ENCODE measurements at places on chromosomes 2 and 18. TPM values are rescaled to one million over a fixed set of nuclear protein-coding genes. Genes with fewer than 3 reads are reported as not detected.

Gene TEKT4
- total RNA-seq, result not detected

Gene TRABD2A
- 1.4 TPM for total RNA-seq

Gene LMAN1
- total RNA-seq, result 41.7 TPM

Gene TXNDC9
- 48.2 TPM for total RNA-seq

Gene L3MBTL4
- total RNA-seq, result 0.23 TPM

Gene ATL2
- 113 TPM for total RNA-seq

Gene MOGAT1
- total RNA-seq, result not detected

Gene GRB14
- 10.1 TPM for total RNA-seq

Gene SPP2
- total RNA-seq, result not detected

Gene ANTXR1
- 0.35 TPM for total RNA-seq

Gene RGPD4
- total RNA-seq, result not detected

- no peak overlapping the region for H3K27ac ChIP-seq
- H3K4me3 ChIP-seq, result no peak overlapping the region
- DNase-seq, result no peak
- H3K27me3 ChIP-seq, result no peaks in the 10 kb centered on the region
- H3K36me3 ChIP-seq, result no peaks in the 10 kb centered on the region
Measured at GRCh38 chr2:30398084-30398873, 48.8 kb upstream of the LCLAT1 start.

DNA sequence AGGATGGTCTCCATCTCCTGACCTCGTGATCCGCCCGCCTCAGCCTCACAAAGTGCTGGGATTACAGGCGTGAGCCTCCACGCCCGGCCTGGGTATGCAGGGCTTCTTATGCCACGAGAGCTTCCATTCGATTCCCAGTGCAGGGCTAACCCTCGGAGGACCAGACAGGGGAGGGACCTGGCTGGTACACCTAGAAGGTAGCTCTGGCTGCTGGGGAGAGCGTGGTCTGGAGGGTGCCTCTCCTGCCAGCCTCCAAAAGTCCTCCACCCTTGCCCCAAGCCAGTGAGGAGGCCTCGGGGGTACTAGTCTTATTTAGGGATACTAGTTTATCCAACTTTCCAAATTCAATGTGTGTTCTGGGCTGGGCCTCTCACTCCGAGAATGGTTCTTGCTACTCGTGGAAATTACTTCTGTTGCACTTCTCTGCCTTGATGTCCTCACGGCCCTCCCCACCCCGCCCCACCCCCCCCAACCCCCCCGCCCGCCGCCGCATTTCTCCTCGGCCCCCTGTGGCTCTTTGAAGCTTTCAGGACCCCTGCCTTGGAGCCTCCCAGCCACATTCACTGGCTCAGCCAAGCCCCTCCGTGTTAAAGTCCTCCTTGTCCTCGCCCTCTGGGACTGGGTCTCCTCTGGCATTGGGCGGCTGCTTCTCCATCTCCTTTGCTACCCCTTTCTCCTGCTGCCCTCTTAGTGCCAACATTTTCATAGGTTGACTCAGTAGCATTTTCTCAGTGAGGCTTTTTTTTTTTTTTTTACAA, 143.0 kb upstream of the EPAS1 start:
- H3K27me3 ChIP-seq, result no peaks in the 10 kb centered on the region
- no peak overlapping the region for H3K27ac ChIP-seq
- H3K4me3 ChIP-seq, result no peak overlapping the region
- no peaks in the 10 kb centered on the region for H3K36me3 ChIP-seq
- no peak for DNase-seq

DNA sequence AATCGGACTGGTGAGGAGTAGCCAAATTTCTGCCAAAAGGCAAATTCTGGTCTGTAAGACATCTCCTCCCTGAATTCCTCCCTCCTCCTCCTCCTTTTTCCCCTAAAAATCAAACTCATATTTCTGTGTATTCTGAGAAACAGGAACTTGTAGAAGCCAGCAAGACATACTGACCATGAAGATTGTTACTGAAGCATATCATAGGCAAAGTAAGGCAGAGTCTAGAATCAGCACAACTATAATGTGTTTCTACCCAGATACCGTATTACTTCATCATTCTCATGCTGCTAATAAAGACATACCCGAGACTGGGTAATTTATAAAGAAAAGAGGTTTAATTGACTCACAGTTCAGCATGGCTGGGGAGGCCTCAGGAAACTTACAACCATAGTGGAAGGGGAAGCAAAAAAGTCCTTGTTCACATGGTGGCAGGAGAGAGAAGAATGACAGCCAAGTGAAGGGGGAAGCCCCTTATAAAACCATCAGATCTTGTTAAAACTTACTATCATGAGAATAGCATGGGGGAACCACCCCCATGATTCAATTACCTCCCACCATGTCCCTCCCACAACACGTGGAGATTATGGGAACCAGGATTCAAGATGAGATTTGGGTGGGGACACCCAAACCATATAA, 24.9 kb upstream of the EPC2 start:
- no peaks in the 10 kb centered on the region for H3K27me3 ChIP-seq
- no peaks in the 10 kb centered on the region for H3K36me3 ChIP-seq
- no peak overlapping the region for H3K27ac ChIP-seq

GRCh38 chr2:238963161-238963970, 115.5 kb downstream of the TWIST2 start:
- no peak overlapping the region for H3K4me3 ChIP-seq
- H3K36me3 ChIP-seq, result no peaks in the 10 kb centered on the region
- peak; percentile 9 for DNase-seq
- H3K4me1 ChIP-seq, result 0 out of 2 replicates have a peak, but pooled peaks cover 6% of the 10 kb centered on the region

DNA sequence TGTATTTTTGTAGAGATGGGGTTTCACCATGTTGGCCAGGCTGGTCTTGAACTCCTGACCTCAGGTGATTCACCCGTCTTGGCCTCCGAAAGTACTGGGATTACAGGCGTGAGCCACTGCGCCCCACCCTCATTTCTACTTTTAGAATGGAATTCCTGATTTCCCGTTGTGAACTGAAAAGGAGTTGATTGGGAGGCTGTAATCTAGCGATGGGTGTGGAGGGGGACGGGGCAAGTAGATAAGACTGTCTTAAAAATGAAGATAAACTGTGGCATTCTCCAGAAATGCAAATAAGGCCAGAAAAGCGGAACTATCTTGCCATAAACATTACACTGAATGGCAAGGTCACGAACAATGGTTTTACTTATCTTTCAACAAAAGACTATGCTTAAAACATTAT, 135.4 kb downstream of the TRIB2 start:
- no peaks in the 10 kb centered on the region for H3K4me1 ChIP-seq
- no peak for DNase-seq
- H3K27ac ChIP-seq, result no peak overlapping the region
- H3K4me3 ChIP-seq, result no peak overlapping the region
- no peaks in the 10 kb centered on the region for H3K36me3 ChIP-seq

DNA sequence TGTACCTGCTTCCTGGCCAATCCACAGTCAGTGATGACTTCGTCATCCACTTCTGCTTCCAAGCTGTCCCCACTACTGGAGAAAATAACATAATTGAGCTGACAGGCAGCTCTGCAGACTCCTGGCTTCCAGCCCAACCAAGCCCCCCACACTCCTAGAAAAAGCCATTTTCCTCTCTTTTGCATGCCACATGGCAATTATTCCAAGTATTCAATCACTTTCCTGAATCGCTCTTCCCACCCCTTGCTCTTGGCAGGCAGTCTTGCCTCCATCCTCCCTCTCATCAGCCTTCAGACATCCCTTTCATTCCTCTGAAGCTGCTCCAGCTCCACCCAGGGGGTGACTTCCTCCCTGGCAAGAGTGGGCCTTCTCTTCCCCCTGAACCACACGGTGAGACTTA, 14.3 kb upstream of the ST8SIA5 start:
- H3K36me3 ChIP-seq, result no peaks in the 10 kb centered on the region
- no peaks in the 10 kb centered on the region for H3K4me1 ChIP-seq
- no peaks in the 10 kb centered on the region for H3K27me3 ChIP-seq
- H3K27ac ChIP-seq, result no peak overlapping the region
- no peak for DNase-seq
- no peak overlapping the region for H3K4me3 ChIP-seq

- H3K4me3 ChIP-seq, result no peak overlapping the region
- DNase-seq, result no peak
- H3K4me1 ChIP-seq, result peaks cover 12% of the 10 kb centered on the region
- no peaks in the 10 kb centered on the region for H3K27me3 ChIP-seq
Measured at GRCh38 chr2:33242845-33243244, 233.6 kb upstream of the RASGRP3 start.

DNA sequence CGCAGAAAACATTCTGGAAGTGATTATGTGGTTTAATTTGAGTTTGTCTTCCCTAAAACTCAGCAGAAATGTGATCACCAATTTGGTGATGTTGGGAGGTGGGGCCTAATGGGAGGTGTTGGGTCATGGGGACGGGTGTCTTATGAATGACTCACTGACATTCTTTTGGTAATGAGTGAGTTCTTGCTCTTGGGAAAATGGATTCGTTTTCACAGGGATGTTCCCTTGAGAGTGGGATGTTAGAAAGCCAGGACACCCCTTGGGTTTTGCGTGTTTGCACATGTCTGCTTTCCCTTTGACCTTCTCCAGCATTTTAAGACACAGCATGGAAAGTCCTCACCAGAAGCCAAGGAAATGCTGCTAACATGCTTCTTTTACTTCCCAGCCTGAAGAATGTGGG, 321.5 kb upstream of the NT5C1B start:
- no peaks in the 10 kb centered on the region for H3K4me1 ChIP-seq
- no peaks in the 10 kb centered on the region for H3K36me3 ChIP-seq
- H3K27ac ChIP-seq, result no peak overlapping the region
- DNase-seq, result no peak
- no peak overlapping the region for H3K4me3 ChIP-seq

DNA sequence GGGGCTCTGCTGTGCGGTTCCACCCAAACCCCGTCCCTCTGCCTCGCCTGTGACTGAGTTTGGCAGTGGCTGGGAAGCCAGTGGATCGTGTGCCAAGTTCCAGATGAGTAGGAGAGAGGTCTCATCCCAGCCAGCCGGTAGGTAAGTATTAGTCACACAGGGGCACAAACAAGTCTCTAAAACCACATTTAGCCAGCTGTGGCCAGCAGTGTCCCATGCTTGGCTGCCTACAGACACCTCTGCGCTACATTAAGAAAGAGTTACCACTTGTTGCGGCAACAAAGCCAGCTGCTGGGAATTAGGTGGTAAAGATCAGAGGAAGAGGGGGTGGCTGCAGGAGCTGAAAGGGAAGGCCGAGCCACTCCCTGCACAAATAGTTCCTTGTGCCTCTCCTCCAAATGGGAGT, 81.2 kb downstream of the GATA6 start:
- H3K36me3 ChIP-seq, result no peaks in the 10 kb centered on the region
- no peaks in the 10 kb centered on the region for H3K27me3 ChIP-seq
- H3K27ac ChIP-seq, result peak overlapping the region; percentile 26
- no peak for DNase-seq
- H3K4me3 ChIP-seq, result no peak overlapping the region
- no peaks in the 10 kb centered on the region for H3K4me1 ChIP-seq

- no peaks in the 10 kb centered on the region for H3K27me3 ChIP-seq
- no peak for DNase-seq
- no peak overlapping the region for H3K27ac ChIP-seq
Measured at GRCh38 chr18:70709144-70709543, 420.3 kb downstream of the SOCS6 start.

DNA sequence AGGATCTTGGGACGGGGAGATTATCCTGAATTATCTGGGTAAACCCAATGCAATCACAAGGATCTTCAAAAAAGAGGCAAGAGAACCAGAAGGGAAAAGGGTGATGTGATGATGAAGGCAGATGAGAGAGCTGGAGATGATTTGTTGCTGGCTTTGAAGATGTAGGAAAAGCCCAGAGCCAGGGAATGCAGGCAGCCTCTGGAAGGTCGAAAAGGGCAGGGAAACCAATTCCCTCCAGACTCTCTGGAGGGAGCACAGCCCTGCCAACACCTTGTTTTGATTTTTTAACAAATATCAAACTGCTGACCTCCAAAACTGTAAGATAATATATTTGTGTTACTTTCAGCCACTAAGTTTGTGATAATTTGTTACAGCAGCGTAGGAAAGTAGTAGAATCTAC, 48.9 kb upstream of the IL1R2 start:
- H3K4me3 ChIP-seq, result no peak overlapping the region
- no peaks in the 10 kb centered on the region for H3K4me1 ChIP-seq
- no peak overlapping the region for H3K27ac ChIP-seq
- H3K36me3 ChIP-seq, result no peaks in the 10 kb centered on the region
- no peaks in the 10 kb centered on the region for H3K27me3 ChIP-seq
- DNase-seq, result no peak

GRCh38 chr2:124778076-124778475, 753.0 kb downstream of the CNTNAP5 start:
- H3K27ac ChIP-seq, result no peak overlapping the region
- DNase-seq, result no peak

- H3K27me3 ChIP-seq, result no peaks in the 10 kb centered on the region
- DNase-seq, result peak; percentile 4
- H3K4me1 ChIP-seq, result peaks cover 15% of the 10 kb centered on the region
- no peak overlapping the region for H3K27ac ChIP-seq
- H3K4me3 ChIP-seq, result no peak overlapping the region
- no peaks in the 10 kb centered on the region for H3K36me3 ChIP-seq
Measured at GRCh38 chr2:42832289-42832634, 39.9 kb upstream of the HAAO start.

DNA sequence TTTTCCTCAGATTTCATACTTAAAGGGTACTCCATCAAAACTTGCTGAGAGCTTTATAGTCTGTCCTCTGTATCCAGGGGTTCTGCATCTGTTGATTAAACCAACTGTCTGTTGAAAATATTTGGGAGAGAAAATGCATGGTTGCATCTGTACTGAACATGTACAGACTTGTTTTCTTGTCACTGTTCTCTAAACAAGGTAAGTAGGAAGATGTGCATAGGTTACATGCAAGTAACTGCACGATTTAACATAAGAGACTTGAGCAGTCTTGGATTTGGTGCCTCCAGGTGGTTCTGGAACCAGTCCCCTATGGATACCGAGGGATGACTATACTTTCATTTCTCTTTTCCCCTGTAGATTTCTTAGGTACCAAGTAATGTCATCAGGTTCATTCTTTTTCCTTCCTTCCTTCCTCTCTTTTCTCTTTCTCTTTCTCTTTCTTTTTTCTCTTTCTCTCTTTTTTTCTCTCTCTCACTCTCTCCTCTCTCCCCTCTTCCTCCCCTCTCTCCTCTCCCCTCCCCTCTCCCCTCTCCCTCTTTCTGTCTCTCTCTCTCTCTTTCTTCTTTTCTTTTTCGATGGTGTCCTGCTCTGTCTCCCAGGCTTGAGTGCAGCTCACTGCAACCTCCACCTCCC, 23.2 kb downstream of the ADNP2 start:
- H3K27ac ChIP-seq, result no peak overlapping the region
- DNase-seq, result no peak
- no peaks in the 10 kb centered on the region for H3K4me1 ChIP-seq
- H3K27me3 ChIP-seq, result no peaks in the 10 kb centered on the region
- H3K4me3 ChIP-seq, result no peak overlapping the region
- no peaks in the 10 kb centered on the region for H3K36me3 ChIP-seq

- H3K27ac ChIP-seq, result no peak overlapping the region
- no peaks in the 10 kb centered on the region for H3K36me3 ChIP-seq
- H3K27me3 ChIP-seq, result no peaks in the 10 kb centered on the region
- H3K4me1 ChIP-seq, result no peaks in the 10 kb centered on the region
- no peak for DNase-seq
Measured at GRCh38 chr2:64485961-64486360, 32.0 kb downstream of the LGALSL start.

GRCh38 chr2:162782138-162782537, 56.4 kb downstream of the KCNH7 start:
- no peaks in the 10 kb centered on the region for H3K4me1 ChIP-seq
- DNase-seq, result no peak
- H3K27ac ChIP-seq, result no peak overlapping the region
- H3K27me3 ChIP-seq, result no peaks in the 10 kb centered on the region
- H3K36me3 ChIP-seq, result no peaks in the 10 kb centered on the region

Measured in Caco-2 (cell line).